Cerebellar cortex (tissue), 1 donor: ENCODE measurements at places on chromosomes 12 and 14.
A peak's percentile ranks its signal among the peaks of the same experiment; 100 is the strongest.

DNA sequence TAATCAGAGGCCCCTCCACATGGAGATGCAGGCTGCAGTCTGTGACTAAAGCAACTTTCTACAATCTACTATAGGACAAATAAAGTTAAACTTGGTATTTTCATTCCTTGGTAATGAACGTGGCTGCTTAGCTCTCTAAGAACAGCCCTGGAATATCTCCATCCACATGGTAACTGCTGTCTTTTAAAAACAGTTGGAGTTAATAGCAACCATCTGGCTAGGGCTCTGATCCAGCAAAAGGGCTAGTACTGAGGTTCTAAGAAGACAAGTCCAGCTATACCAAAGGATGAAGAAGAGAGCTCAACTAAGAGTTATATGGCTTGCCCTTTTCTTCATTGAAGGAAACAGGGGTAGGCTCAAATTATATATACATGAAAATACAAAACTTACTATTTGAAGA, 920.1 kb downstream of the FLRT2 start:
- DNase-seq: no peak

- DNase-seq: no peak
These were observed 21.0 kb upstream of the MAGOHB start for GRCh38 chr12:10634427-10634826.

- DNase-seq: no peak
These were observed 24.1 kb downstream of the TMTC3 start for GRCh38 chr12:88166179-88166578.

DNA sequence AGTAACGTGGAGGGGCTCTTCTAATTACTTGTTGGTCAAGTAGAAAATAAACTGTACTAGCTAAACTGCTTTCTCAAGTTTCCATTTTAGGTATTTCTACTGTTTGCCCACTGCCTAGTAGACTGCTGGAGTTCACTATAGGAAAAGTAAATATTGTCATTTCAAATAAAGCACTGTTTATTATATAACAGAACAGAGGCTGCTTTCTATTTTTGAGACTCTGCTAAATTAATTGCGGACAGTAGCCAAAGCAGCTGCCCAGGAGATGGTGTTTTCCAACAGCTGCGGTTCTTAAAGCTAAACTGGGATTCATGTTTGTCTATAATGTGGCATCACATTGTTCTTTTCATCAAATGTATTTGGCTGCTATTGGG, 15.9 kb upstream of the SIX1 start:
- DNase-seq: no peak

GRCh38 chr14:97977651-97978261, 1180.6 kb downstream of the VRK1 start:
- DNase-seq: peak; percentile 70

GRCh38 chr14:89085737-89086382, 261.4 kb downstream of the TTC8 start:
- DNase-seq: no peak

DNA sequence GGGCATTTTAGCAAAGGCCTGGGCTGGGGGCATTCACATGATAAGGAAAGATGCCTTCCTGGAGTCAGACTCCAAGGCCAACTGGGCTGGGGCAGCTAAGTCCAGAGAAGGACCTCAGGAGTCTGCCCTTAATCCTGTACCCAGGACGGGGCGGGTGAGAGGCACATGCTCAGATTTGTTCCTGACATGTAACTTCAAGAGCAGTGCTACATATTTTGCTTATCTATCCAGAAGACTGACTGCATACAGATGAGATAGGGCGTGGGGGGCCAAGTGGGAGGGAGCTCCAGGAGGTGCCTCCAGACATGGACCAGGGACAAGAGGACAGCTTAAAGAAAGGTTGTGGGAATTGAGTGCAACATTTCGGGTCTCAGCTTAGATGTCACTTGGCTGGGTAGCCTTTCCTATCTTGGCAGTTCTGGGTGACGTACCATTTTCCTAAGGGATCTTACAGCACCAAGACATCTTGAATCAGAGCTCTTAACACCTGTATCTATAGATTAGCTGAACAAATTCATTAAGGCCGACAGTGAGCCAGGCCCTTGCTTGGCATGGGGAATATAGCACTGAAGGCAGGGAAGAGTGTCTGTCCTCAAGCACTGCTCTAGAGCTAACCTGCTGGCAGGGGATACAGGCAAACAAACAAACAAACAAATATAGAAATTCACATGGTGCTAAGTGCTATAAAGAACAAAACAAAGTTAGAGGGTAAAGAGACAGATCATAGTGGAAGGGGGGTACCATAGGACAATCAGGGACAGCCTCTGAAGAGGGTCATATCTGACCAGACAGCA, 61.2 kb downstream of the PTPN21 start:
- DNase-seq: no peak

GRCh38 chr12:76183459-76184186, 99.1 kb upstream of the NAP1L1 start:
- no peak for DNase-seq

- DNase-seq: no peak
These were observed 240.4 kb upstream of the MGAT4C start for GRCh38 chr12:86496595-86496994.

DNA sequence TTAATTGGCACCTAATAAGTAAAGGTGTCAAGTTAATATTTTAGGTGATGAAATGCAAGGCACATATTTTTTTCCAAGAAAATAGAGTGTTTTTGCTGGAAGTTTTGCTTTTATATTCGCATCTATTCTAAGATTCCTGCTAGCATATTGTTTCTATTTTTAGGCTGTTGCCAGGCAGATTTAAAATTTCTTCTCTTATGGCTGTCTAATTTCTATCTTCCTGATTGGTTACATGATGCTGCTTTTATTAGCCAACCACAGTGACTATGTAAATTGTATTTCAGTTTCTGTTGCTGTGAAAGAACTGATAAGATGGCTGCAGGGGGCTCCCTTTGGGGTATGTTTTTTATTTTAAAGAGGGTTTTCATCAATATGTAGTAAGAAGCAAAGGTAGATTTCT, 42.7 kb downstream of the ATF7IP start:
- peak; percentile 83 for DNase-seq

DNA sequence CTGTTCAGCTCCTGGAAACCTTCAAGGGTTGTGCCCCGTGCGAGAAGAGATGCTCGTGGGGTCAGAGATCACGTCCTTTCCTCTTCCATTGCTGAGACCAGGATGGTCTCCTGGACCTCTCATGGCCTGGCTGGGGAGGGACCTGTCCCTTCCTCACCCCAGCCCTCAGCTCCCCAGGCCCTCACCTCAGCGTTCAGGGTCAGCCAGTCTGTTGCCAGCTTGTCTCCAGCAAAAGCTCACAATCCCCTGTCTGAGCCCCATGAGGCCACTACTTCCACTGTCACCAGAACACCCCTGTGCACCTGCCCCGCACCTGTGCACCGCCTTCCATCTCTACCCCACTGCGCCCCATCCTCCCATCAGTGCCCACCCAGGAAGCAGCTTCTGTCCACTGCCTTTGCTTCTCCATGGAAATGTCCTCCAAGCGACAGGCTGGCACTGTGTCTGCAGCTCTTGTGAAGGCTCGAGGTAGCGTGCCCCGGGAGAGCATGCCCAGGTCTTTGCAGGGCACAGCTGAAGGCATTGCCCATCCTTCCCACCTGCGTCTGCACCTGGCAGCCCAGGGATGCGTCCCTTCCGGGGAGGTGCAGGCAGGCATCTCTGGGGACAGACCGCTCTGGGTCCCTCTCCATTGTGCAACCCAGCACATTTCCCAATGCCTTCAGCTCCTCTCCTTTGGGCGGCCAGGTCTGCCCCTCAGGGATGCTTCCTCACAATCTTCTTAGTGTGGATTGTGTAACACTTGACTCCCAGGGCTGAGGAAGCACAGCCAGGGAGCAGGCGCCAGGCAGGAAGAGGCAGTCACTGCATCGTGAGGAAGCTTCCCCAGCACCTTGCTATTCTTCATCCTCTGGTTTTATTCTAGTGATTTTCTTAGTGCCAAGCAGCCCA, 179.6 kb downstream of the ADGRD1 start:
- DNase-seq: no peak

- no peak for DNase-seq
These were observed 78.0 kb downstream of the PLEKHG3 start for GRCh38 chr14:64782196-64782595.
